ENCODE measurements at places on chromosomes 2 and 18.

DNA sequence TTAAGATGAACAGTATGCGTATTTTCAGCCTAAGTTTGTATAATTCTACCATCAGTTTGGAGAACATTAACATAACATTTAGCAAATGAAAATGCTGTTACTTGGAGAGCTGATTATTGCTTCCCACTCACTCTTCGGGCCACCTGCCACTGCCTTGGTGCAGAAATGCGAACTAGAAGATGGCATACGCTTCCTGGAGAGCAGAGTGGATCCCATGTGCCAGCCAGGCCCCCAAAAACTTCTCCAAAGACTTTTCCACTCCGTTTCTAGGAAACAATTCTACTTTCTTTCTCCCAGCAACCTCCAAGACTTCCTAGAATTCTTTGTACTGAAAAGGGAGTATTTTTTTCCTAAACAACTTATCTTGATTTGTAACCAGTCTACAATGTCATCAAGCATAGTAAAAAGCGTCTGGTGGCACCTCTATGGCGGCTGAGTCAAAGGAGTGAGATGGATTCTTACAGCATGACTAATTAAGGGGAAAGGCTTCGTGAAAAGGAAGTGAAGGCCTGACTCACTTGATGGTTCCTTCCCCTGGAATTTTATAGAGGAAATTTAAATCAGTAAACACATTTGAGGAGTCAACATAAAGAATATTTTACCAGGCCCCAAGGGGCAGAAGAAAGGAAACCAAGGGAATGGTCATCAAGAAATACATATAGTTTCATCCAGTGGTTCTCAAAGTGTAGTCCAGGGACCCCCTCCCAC, 36.6 kb downstream of the FEZ2 start:
- no peak for DNase-seq

DNA sequence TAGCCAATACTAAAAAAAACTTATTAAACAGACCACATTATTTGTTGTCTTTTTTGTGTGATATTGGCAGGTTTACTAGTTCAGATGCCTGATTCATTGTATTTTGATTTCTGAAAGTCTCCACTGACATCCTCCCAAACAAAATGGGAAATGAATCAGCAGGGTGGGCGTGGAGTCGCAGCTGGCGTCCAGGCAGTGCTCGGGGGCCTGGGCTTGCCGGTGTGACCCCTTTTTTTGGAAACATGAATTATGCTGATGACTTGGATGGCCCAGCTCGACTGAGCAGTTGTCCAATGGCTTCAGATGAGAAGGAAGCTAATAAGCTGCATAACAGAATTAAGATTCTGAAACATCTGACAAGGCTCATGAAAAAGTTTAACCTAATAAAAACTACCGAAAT, 1.7 kb upstream of the KCNG2 start:
- no peak for DNase-seq

DNA sequence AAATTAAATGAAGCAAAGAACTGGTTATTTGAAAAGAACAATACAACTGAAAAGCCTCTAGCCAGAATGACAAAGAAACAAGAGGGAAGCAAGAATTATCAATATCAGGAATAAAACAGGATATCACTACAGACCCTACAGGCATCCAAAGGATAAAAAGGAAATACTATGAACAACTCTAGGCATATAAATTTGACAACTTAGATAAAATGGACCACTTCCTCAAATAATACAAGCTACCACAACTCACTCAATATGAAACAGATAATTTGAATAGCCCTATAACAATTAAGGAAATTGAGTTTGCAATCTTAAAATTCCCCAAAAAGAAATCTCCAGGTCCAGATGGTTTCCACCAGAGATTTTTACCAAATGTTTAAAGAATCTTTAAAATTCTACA, 19.8 kb downstream of the RPRD1A start:
- DNase-seq: no peak

- DNase-seq: no peak
Measured at GRCh38 chr2:197500503-197501131, 438 bp downstream of the HSPE1 start.

GRCh38 chr2:170717991-170718589, 3.0 kb downstream of the SP5 start:
- DNase-seq: no peak

- no peak for DNase-seq
Measured at GRCh38 chr2:37456479-37456878, 112.0 kb downstream of the QPCT start.

DNA sequence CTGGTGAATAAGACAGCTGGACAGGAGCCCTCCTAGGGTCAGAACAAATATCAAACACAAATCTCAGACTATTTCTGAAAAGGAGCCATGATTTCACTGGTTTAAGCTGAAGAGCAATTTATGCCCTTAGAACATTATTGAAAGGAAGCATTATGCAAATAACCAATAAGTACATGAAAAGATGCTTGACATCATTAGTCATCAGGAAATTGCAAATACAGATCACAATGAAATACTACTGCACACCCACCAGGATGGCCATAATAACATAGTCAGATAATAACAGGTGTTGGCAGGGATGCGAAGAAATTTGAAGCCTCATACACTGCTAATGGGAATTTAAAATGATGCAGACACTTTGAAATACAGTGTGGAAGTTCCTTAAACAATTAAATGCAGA, 176.4 kb upstream of the RAB6C start:
- no peak for DNase-seq

DNA sequence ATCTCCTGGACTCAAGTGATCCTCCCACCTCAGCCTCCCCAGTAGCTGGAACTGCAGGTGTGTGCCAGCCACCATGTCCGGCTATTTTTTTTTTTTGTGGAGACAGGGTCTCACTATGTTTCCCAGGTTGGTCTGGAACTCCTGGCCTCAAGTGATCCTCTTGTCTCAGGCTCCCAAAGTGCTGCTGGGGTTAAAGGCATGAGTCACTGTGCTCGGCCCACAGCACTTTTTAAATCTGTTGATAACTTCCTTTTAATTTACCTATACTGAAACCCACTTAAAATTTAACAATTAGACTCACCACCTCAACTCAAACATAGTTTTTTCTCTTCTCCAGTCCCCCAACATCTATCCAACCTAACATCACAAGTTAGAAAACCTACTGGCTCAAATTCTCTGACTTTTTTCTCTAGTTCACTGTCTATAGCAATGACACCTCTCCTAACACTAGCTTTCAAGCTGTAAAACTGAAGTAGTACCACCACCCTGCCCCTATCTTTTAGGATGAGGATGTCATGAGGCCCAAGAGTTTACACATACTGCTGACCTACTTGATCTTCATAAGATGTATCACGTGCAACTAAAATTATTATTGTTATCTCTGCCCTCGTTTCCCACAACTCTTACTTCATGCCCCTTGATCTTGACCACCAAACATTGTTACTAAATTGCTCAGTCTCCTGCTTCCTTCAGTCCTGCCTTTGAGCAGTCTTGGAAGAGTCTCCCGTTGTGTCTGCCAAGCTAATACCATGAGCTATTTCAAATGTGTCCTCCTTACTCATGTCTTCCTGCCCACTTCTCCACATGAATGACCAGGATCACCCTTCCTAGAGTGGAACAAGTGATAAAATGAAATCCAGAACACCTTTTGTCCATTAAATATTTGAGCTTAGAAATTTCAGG, 142.3 kb upstream of the ZFP36L2 start:
- DNase-seq: no peak

GRCh38 chr2:72103161-72103560, 44.5 kb downstream of the CYP26B1 start:
- no peak for DNase-seq

GRCh38 chr2:178630581-178630980, 150.3 kb downstream of the PLEKHA3 start:
- DNase-seq: no peak

GRCh38 chr2:207133820-207134519, 31.8 kb downstream of the KLF7 start:
- no peak for DNase-seq

DNA sequence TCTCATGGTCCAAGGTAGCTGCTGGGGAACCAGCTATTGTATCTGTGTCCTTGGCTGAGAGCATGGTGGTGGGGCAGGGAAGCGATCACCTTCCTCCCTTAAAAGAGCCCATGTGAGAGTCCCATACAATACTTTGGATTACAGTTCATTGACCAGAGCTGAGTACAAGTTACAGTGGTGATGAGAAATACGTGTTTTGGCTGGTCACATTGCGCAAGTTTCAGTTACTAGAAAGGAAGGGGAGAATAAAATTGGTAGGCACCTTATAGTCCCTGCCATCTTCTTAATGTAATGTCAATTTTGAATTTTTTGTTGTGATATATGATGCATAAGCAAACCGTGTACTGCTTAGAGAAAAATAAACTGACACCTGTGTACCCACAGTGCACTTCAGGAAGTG, 67.7 kb downstream of the ZNF407 start:
- DNase-seq: no peak

DNA sequence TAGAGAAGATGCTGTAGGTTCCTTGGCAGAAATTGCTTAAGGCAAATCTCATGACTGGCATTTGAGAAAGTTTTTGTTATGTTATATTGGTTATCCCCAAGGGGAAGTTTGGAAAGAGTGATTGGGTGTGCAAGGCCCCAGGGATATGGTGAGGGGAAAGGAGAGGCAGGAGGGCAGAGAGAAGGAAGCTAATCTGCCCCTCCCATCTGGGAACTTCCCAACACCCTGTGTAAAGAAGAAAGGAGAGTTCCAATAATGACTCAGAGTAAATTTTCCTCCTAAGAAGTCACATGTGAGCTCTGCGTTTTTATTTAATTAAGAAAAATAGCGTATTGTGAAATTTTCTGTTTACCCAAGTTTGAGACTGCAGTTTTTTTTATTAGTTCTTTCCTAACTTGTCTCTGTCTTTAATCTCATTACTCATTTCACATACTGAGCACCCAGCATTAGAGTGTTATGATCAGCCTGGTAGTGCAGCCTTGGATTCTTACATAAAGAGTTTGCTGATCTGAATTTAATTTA, 3.1 kb upstream of the KYNU start:
- DNase-seq: no peak

DNA sequence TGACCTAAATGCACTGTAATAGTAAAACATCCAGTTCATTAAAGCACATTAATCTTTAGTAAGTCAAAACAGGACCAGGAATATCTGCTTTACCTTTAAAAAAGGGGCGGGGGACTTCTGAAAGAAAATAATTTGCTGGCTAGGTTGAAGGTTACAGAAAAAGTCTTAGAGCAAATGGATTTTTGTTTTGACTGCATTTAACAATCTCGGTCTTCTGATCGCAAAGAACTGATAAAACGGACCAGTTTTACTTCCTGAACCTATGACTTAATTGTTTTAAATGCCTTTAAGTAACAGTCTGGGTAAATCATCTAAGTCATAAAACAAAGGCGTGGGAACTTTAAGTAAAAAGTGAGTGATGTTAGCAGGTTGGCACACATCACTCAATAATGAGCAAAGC, 783 bp downstream of the BUB1 start:
- no peak for DNase-seq

DNA sequence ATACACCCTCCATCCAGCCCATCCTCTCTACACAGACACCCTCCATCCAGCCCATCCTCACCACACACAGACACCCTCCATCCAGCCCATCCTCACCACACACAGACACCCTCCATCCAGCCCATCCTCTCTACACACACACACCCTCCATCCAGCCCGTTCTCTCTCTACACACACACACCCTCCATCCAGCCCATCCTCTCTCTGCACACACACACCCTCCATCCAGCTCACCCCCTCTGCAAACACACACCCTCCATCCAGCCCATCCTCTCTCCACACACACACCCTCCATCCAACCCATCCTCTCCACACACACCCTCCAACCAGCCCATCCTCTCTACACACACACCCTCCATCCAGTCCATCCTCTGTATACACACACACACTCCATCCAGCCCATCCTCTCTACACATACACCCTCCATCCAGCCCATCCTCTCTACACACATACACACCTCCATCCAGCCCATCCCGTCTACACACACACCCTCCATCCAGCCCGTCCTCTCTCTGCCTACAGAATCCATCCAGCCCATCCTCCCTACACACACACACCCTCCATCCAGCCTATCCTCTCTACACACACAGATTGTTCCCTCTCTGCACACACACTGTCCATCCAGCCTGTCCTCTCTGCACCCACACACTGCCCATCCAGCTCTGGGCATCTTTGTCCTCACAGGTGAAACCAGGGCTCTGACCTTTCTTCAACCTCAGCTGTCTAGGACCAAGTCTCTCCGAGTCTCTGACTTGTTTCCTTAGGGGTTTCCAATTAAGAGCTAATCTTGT, 81.2 kb downstream of the EIPR1 start:
- DNase-seq: no peak

- DNase-seq: no peak
Measured at GRCh38 chr2:43324259-43325106, 98.1 kb upstream of the ZFP36L2 start.

DNA sequence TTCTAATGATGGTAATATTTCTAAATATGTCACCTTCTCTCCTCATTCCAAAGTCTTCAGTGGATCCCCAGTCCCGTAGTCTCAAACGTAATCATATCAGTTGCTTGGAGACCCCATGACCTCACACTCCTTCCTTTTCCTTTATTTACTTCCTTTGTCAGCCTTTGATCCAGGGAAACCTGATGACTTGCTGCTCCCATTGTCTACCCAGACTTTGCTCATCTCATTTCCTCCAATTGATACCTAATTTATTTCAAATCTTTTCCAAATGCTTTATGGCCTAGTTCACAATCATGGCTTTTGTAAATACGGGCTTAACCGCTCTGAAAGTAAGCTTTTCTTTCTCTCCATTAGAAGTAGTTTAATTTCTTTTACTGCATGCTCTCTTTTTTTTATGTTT, 402.4 kb upstream of the CYRIA start:
- no peak for DNase-seq

Measured in activated naive CD8-positive, alpha-beta T cell treated with anti-CD3 and anti-CD28 coated beads, Interleukin-2, amount 50 U/mL, for 16 hours (primary cell).